Lung (tissue), 17 donors: ENCODE measurements at places on chromosomes 12 and 14. TPM values are rescaled to one million over a fixed set of nuclear protein-coding genes. Genes with fewer than 3 reads are reported as not detected.

GRCh38 chr14:59688224-59689170 lies 111.9 kb upstream of the CCDC175 start:
- DNase-seq: peak; percentile 60

DNA sequence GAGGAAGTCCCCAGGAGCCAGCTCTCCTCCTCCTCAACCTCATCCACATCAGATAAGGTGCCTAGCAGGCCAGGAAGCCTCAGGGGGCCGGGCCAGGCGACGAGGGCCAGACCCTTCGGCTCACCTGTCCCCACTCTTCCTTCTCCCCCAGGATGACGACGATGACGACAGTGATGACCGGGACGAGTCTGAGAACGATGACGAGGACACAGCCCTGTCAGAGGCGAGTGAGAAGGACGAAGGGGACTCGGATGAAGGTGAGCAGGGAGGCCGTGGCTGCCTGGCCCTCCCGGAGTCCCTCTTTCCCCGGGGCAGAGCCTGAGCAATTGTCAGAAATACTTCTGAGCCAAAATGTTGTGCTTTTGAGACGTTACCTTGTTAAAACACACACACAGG lies 13.8 kb downstream of the SETD1B start:
- no peak for DNase-seq

GRCh38 chr12:32084017-32084688 lies 22.5 kb upstream of the BICD1 start:
- DNase-seq: no peak

GRCh38 chr12:96421014-96421413 lies 20.8 kb upstream of the CDK17 start:
- no peak for DNase-seq

- no peak for DNase-seq
These were observed 395.8 kb upstream of the FBXO33 start for GRCh38 chr14:39827901-39828655.

The SERPINA6 gene
- total RNA-seq: 0.77 TPM

The INHBC gene
- not detected for total RNA-seq

The ZBTB42 gene
- 18.6 TPM for total RNA-seq

GRCh38 chr14:64388533-64389285 lies 556 bp downstream of the MTHFD1 start:
- peak; percentile 71 for DNase-seq
